Adrenal gland (tissue), 19 donors: ENCODE measurements at places on chromosomes 12 and 14. TPM values are rescaled to one million over a fixed set of nuclear protein-coding genes. Genes with fewer than 3 reads are reported as not detected.

The RNASE3 gene
- not detected for total RNA-seq

The NTF3 gene
- total RNA-seq, result 0.78 TPM

The ENDOU gene
- 2.5 TPM for total RNA-seq

The CLEC7A gene
- total RNA-seq, result 20.9 TPM
